Aortic smooth muscle cell (primary cell): ENCODE measurements at places on chromosomes 4 and X. TPM values are rescaled to one million over a fixed set of nuclear protein-coding genes. Genes with fewer than 3 reads are reported as not detected.

Gene OTUD6A
- not detected in 2 replicates for total RNA-seq

Gene HTR2C
- not detected in 2 replicates for total RNA-seq

Gene PNMA3
- 0.06 TPM in 1 of 2 replicates, not detected in the other for total RNA-seq

Gene BMPR1B
- 2.2 and 5.5 TPM in 2 replicates for total RNA-seq

Gene SHOX
- total RNA-seq, result not detected in 2 replicates

Gene HEPH
- 110 and 124 TPM in 2 replicates for total RNA-seq
